ENCODE measurements at places on chromosomes 3 and 15. TPM values are rescaled to one million over a fixed set of nuclear protein-coding genes. Genes with fewer than 3 reads are reported as not detected.

The NR2F2 gene
- total RNA-seq, result 24.3 TPM

The HAUS2 gene
- 19.3 TPM for total RNA-seq

The SNX22 gene
- 0.90 TPM for total RNA-seq

The SKOR1 gene
- 0.06 TPM for total RNA-seq

The LYSMD4 gene
- total RNA-seq, result 3.9 TPM

The PLSCR5 gene
- total RNA-seq, result not detected

The HYAL3 gene
- total RNA-seq, result 9.7 TPM

Measured in A549 treated with ZK216348 at 1 μM for 4 hours (cell line).